ENCODE measurements at places on chromosomes 5 and 9. TPM values are rescaled to one million over a fixed set of nuclear protein-coding genes. Genes with fewer than 3 reads are reported as not detected.

GRCh38 chr9:38671748-38672147 is 48.2 kb downstream of the FAM240B start:
- no peaks in the 10 kb centered on the region for H3K36me3 ChIP-seq
- H3K4me3 ChIP-seq: no peak overlapping the region

DNA sequence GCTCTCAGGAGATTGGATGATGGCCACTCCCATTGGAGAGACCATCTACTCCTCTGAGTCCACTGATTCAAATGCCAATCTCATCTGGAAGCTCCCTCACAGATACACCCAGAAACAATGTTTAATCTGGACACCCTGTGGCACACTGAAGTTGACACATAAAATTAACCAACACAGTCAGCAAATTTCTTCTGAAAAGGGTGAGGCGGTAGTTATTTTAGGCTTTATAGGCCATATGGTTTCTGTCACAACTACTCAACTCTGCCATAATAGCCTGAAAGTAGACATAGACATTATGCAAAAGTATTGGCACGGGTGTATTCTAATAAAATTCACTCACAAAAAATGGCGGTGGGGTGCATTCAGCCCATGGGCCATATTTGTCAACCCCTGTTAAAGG is 244.5 kb upstream of the VLDLR start:
- no peaks in the 10 kb centered on the region for H3K27me3 ChIP-seq
- no peak for DNase-seq
- H3K4me1 ChIP-seq: no peaks in the 10 kb centered on the region
- H3K27ac ChIP-seq: no peak overlapping the region

GRCh38 chr9:121141706-121142105 is 60.0 kb downstream of the RAB14 start:
- no peak overlapping the region for H3K4me3 ChIP-seq
- 0 out of 2 replicates have a peak overlapping the region, but pooled peaks have one; percentile 4 for H3K27ac ChIP-seq
- DNase-seq: no peak
- peaks cover 2% of the 10 kb centered on the region for H3K27me3 ChIP-seq
- H3K36me3 ChIP-seq: peaks cover 39% of the 10 kb centered on the region
- H3K4me1 ChIP-seq: peaks cover 33% of the 10 kb centered on the region

DNA sequence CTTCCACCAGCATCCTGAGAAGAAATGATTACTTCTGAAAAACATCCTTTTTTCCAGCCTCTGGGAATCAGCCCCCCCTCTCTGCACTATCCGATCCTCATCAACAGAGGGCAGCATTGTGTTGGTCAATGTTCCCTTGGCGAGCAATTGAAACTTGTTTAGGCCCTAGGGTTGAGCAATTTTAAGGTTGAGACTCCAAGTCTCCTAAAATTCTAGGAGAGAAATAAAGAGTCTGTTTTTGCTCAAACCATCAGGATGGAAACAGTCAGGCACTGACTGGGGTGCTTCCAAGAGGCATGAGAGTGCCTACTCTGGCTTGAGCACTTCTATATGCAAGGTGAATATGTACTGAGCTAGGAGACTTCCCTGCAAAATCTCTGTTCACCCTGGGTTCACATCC is 12.4 kb upstream of the CYFIP2 start:
- no peak overlapping the region for H3K27ac ChIP-seq
- DNase-seq: peak; percentile 40
- peaks cover 13% of the 10 kb centered on the region for H3K4me1 ChIP-seq
- no peaks in the 10 kb centered on the region for H3K36me3 ChIP-seq
- peaks cover 16% of the 10 kb centered on the region for H3K27me3 ChIP-seq

DNA sequence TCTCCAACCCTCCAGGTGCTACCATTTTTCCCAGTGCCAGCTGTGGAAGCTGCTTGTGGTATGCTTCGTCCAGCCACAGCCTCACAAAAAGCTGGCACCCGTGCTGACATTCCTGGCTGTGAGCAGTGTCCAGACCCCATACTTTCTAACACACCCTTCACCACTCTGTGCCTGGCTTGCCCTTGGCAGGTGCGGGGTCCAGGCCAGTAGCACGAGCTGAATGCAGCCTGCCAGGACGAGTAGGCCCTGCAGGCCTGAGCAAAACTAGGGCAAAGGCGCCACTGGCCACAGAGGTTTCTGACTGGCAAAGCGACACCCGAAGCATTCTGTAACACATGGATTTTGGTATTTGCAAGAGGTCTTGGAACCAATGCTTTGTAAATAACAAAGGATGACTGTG is 26.0 kb upstream of the GHR start:
- no peak for DNase-seq
- no peaks in the 10 kb centered on the region for H3K4me1 ChIP-seq
- H3K36me3 ChIP-seq: peaks cover 4% of the 10 kb centered on the region
- no peak overlapping the region for H3K4me3 ChIP-seq
- H3K27me3 ChIP-seq: no peaks in the 10 kb centered on the region

DNA sequence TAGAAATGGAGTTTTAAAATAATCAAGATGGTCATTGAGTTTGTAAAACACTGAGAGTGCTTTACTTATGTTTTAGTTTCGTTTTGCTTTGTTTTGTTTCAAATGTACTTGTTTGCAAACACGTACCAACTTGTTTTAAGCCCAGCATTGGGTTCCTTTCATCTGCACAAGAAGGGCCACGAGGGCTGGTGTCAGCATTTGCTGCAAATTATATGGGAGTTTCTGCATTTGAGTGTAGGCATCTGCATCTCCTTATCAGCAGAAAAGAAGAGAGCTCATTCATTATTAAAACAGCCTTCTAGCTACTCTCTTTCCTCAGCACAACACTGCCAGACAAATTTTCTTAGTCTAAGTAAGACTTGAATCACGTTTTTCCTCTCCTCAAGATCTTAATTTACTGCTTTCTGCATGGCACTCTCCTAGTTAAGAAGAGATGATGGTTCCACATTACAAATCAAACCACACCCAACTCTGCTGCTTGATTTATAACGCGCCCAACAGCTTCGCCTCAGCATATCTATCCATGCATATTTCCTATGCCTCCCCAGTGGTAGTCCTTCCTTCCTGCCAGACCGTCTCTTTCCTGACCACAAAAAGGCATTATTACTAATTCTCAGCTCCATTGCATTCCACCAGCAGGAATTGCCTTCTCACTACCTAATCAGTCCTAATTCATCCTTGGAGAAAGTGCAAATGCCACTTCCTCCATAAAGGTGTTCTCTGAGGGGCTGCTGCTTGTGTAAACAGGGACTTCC is 95.2 kb upstream of the CAST start:
- no peaks in the 10 kb centered on the region for H3K36me3 ChIP-seq
- DNase-seq: peak; percentile 54
- H3K27me3 ChIP-seq: no peaks in the 10 kb centered on the region
- H3K27ac ChIP-seq: peak overlapping the region; percentile 93
- H3K4me1 ChIP-seq: peaks cover 67% of the 10 kb centered on the region
- peak overlapping the region; percentile 73 for H3K4me3 ChIP-seq

- no peak overlapping the region for H3K4me3 ChIP-seq
- no peaks in the 10 kb centered on the region for H3K4me1 ChIP-seq
- no peak overlapping the region for H3K27ac ChIP-seq
- H3K27me3 ChIP-seq: no peaks in the 10 kb centered on the region
- DNase-seq: no peak
Measured at GRCh38 chr5:146249801-146250200, 46.4 kb downstream of the RBM27 start.

DNA sequence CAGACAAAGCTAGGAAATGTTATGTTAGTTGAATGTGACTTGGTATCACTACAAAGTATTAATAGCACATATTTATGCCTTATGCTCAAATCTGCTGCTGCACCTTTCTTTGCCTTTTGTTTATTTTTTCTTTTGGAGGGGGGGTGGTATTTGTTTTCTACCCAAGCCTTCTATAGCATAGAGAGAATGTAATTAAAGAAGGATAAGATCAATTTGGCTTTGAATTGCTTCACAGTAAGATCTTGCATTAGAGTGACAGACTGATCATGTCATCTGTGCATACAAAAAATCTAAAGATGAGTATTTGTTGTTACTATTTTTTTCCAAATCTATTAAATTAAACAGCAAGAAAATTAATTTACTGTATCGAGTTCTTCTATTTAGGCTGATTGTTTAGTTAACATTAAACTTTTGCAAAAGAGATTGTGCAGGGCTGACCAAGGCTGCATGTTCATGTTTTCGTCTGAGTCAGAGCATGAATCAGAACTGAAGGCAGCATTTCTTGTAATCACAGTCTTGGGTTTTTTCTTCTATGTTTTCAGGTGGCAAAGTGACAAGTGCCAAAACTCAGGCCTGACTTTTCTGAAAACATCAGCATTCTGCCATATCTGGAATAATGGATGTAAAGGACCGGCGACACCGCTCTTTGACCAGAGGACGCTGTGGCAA is 1007.1 kb upstream of the WWC1 start:
- H3K27me3 ChIP-seq: no peaks in the 10 kb centered on the region
- H3K36me3 ChIP-seq: no peaks in the 10 kb centered on the region
- no peak overlapping the region for H3K27ac ChIP-seq

GRCh38 chr5:5615569-5615968 is 193.1 kb downstream of the ICE1 start:
- H3K36me3 ChIP-seq: no peaks in the 10 kb centered on the region
- no peak for DNase-seq
- H3K4me3 ChIP-seq: no peak overlapping the region

DNA sequence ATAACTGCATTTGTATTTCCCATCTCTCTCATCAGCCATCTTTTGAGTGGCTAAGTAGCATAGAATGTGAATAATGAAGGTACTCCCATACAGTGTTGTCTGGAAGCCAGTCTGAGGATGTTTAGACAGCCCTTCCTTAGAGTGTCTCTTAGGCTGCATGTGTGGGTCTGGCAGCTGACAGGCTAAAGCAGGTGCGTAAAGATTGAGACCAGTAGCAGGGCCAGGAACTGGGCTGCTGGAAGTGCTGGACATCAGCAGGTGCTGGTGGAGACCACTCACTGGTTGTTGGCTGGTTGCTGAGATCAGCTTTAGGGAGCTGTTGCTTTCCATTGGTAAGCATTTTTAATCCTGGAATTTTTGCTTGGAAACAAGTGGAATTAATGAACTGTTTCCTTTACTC is 197.5 kb downstream of the PCSK5 start:
- no peak for DNase-seq
- no peak overlapping the region for H3K4me3 ChIP-seq
- H3K4me1 ChIP-seq: no peaks in the 10 kb centered on the region
- H3K27me3 ChIP-seq: no peaks in the 10 kb centered on the region
- H3K36me3 ChIP-seq: no peaks in the 10 kb centered on the region

GRCh38 chr5:102523541-102524175 is 24.9 kb upstream of the SLCO6A1 start:
- no peak overlapping the region for H3K4me3 ChIP-seq
- no peaks in the 10 kb centered on the region for H3K4me1 ChIP-seq
- H3K27ac ChIP-seq: no peak overlapping the region
- H3K27me3 ChIP-seq: no peaks in the 10 kb centered on the region
- DNase-seq: no peak

DNA sequence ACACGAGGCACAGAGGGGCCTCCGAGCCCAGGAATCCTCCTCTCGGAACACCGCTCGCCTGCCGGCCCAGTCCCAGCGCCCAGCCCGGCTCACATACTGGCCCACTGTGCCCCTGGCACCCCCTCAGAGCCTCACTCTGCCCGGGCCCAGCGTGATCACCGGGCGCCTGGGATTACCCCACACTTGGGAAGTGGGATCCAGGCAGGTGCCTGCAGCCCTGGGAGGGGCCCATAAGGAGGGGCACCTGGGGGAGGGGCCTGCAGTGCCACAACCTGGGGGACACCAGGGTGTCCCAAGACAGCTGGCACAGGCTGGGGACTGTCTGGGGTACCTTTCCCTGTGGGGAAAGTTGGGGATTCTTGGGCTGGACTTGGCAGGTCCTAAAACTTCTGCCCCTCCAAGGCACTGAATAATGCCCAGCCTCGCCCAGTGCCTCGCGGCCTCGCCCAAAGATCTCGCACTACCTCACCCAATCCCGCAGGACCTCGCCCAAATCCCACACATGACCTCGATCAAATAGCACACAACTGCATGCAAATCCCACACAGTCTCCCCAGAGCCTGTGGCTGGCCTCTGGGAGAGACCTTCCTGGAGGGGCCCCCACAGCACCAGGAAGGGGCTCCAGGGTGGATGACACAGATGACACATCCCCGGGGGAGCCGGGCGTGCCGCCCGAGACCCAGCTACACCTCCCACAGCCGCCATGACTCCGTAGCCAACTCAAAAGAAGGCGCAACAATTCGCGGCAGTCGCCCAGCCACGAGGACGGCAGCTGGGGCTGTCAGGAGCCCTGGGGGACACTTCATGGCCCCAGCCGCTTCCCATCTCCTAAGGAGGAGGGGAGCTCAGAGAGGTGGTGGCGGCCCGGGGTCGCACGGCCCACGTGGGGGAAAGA is 13.7 kb downstream of the NOTCH1 start:
- peaks cover 4% of the 10 kb centered on the region for H3K27me3 ChIP-seq
- no peak overlapping the region for H3K27ac ChIP-seq
- no peaks in the 10 kb centered on the region for H3K36me3 ChIP-seq
- H3K4me1 ChIP-seq: no peaks in the 10 kb centered on the region

GRCh38 chr9:133119846-133120500 is 1.1 kb downstream of the RALGDS start:
- no peak for DNase-seq
- no peaks in the 10 kb centered on the region for H3K27me3 ChIP-seq
- peak overlapping the region; percentile 84 for H3K4me3 ChIP-seq
- peaks cover 46% of the 10 kb centered on the region for H3K4me1 ChIP-seq

DNA sequence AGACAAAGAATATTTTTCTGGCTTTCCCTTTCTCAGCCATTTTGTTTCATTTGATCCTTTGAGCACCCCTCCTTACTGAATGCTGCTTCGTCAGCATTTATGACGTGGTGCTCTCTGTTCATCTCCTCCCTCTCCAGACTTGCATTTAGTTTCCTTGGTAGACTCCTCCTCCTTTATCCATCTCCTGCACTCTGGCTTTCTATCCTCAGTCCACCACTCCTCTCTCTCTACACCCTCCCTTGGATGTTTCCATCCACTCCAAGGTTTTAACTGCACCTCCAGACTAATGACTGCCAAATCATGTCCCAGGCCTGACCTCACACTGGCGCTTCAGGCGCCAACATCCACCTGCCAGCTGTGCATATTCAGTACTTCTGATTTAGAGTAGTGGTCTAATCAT is 245.4 kb downstream of the RAB3C start:
- peaks cover 1% of the 10 kb centered on the region for H3K27me3 ChIP-seq
- no peak for DNase-seq

The PALM2AKAP2 gene
- total RNA-seq: 37.0 TPM

The ORM2 gene
- not detected for total RNA-seq

The ANKRD18B gene
- total RNA-seq: 7.1 TPM

The SPATA31C1 gene
- not detected for total RNA-seq

Data from HFFc6 (cell line).